Cardiac muscle cell (in vitro differentiated cells and primary cell): ENCODE measurements at places on chromosomes 12 and 14. TPM values are rescaled to one million over a fixed set of nuclear protein-coding genes. Genes with fewer than 3 reads are reported as not detected.
A peak's percentile ranks its signal among the peaks of the same experiment; 100 is the strongest.

GARIN6 gene
- not detected in 2 replicates for total RNA-seq

GRCh38 chr12:53251477-53252348 lies 16.4 kb upstream of the ESPL1 start:
- DNase-seq = peak; percentile 78

ADAMTS20 gene
- 0.33 and 0.60 TPM in 2 replicates for total RNA-seq

DNA sequence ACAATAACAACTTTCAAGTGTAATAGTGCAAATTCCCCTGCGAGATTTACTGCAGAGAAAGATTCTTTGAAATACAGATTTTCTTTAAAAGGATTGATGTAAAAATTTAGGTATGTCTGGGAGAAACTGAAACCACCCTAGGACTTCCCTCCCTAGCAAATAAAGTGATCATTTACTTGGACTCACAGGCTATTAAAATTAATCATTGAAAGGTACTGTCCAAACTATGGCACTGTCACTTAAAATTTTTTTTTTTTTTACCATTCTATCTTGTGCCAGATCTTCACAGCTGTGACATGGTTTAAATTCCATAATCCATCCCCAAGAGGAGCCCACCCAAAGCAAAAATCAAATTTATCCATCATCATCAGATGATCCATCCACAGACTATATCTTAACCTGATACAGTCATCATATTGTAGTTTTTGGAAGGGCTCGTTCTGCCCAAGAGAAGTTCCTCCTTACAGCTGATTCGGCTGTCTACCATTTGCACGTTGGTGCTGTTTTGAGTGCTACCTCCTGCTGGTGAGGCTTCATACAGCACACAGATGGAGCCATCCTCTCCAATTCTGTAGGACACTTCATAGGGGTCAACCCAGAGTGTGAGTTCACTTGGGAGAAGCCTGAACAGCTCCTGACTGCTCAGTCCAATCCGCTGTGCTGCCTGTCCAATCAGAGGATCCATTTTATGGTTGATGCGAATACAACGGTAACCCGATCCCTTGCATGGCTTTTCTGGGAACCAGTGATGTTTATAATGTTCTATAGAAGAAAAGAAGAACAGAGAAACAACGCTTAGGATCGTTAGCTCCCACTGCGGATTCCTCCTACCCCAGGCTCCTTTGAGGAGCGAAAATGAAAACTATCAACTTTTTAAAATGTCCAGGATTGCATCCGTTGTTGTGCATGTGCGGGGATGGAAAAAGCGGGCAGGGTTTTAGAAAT lies 1.7 kb downstream of the BTG1 start:
- DNase-seq = peak; percentile 94

- peak; percentile 28 for DNase-seq
Measured at GRCh38 chr14:84228702-84229101, 1301.2 kb upstream of the FLRT2 start.

DNA sequence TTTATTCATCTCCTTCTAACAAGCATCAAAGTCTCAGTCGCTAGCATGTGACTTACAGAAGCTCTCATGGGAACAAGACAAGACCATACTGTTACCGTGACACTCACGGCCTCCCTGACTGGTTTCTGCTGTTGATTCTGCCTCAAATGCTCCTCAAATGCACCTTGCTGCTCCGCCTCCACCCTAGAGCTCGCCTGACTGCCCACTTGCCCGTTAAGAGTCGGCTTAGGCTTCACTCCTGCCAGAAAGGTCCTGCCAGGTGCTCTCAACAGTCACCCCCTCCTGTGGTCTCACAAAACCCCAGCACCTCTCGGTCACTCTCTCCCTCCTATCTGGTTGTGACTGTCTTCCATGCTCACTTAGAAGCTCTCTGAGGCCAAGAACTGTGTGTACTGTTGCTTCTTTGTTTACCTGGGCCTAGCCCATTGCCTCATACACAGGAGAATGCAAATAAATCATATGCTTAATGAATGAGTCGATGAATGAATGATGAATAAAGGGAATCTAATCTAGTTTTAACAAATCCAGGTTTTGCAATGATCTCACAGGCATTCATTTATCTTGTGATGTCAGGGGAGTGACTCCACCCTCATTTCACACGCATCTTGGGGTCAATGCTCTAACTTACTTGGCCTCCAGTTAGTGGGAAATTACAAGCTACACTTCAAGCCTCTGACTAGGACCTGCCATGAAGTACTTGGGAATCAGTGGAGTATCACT lies 41.3 kb downstream of the SSH1 start:
- DNase-seq = no peak

- no peak for DNase-seq
Measured at GRCh38 chr12:75819512-75819911, 212.1 kb downstream of the PHLDA1 start.

- no peak for DNase-seq
Measured at GRCh38 chr12:43396671-43397070, 155.3 kb downstream of the ADAMTS20 start.

CLEC7A gene
- total RNA-seq = not detected in 2 replicates
